ENCODE measurements at places on chromosomes 1 and 21.
A peak's percentile ranks its signal among the peaks of the same experiment; 100 is the strongest.

DNA sequence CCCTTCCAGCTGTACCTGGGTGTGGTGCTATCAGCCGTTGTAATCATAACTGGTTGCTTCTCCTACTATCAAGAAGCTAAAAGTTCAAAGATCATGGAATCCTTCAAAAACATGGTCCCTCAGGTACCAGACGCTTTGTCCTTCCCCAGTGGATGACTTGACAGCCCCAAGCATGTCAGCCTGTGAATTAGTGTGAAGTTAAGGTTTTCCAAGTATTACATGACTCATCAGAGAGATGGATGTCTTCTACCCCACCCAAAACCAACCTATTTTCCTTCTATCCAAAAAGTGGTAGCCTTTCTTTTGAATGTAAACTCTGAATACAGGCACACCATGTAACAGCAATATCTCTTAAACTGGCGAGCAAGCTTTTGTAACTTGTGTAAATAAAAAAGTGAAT lies 15.1 kb downstream of the ATP1A1 start:
- H3K27ac ChIP-seq = peak overlapping the region; percentile 61
- no peaks in the 10 kb centered on the region for H3K27me3 ChIP-seq
- H3K4me3 ChIP-seq = no peak overlapping the region
- peaks cover 82% of the 10 kb centered on the region for H3K36me3 ChIP-seq
- DNase-seq = no peak

DNA sequence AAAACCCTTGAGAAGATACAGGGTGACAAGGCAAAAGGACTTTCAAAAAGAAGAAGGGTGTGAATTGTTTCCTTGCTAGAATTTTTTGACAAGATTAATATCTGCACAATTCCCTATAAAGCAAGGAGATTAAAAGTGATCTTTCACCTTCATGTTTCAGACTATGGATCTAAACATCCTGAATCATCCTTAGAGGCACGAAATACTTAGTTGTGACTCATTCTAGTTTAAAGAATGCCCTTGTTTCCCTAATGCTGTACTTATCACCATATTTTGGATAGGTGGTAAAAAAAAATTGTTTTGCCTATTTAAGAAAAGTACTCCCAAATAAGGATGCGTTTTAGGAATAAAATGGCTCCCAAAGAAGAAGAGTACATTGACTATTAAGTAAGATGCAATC lies 415.1 kb downstream of the LRRIQ3 start:
- no peaks in the 10 kb centered on the region for H3K36me3 ChIP-seq
- H3K4me1 ChIP-seq = no peaks in the 10 kb centered on the region
- no peak for DNase-seq
- no peak overlapping the region for H3K4me3 ChIP-seq

- no peak overlapping the region for H3K4me3 ChIP-seq
- H3K4me1 ChIP-seq = peaks cover 39% of the 10 kb centered on the region
- peak overlapping the region; percentile 65 for H3K27ac ChIP-seq
These were observed 5.0 kb upstream of the PPP1R15B start for GRCh38 chr1:204416589-204417073.

GRCh38 chr1:76053021-76053420 lies 21.5 kb upstream of the ST6GALNAC3 start:
- peaks cover 12% of the 10 kb centered on the region for H3K27me3 ChIP-seq
- H3K4me3 ChIP-seq = no peak overlapping the region
- peak; percentile 10 for DNase-seq
- no peak overlapping the region for H3K27ac ChIP-seq
- no peaks in the 10 kb centered on the region for H3K4me1 ChIP-seq

GRCh38 chr1:80542231-80542630 lies 1258.5 kb upstream of the ADGRL2 start:
- H3K36me3 ChIP-seq = no peaks in the 10 kb centered on the region
- no peak overlapping the region for H3K27ac ChIP-seq
- no peak for DNase-seq

- no peaks in the 10 kb centered on the region for H3K27me3 ChIP-seq
- H3K27ac ChIP-seq = no peak overlapping the region
- peaks cover 53% of the 10 kb centered on the region for H3K4me1 ChIP-seq
- no peak for DNase-seq
- H3K36me3 ChIP-seq = peaks cover 47% of the 10 kb centered on the region
These were observed 13.4 kb downstream of the TMEM63A start for GRCh38 chr1:225868631-225869330.

DNA sequence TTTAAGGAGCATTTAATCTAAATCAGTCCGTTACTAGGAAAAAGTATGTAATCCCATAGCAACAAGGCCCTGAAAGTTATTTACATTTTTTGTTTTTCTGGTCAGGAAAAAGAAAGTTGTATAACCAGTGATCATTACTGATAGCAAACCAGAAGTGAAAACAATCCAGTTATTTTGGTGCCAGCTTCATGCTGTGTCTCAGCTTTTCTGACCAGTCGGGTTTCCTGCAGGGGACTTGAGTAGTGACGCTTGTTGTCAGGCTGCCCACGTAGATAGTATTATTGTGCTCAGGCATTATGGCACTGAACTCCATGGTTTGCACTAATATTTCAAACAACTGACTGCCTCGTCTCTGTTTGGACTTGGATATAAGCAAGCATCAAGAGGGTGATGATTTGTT lies 55.2 kb downstream of the SASS6 start:
- no peak for DNase-seq
- H3K36me3 ChIP-seq = peaks cover 47% of the 10 kb centered on the region
- H3K4me3 ChIP-seq = no peak overlapping the region
- H3K4me1 ChIP-seq = peaks cover 7% of the 10 kb centered on the region

GRCh38 chr21:14545906-14546480 lies at the start of gene SAMSN1:
SAMSN1 (minus strand) TSS chr21:14546315; CDS start chr21:14546261, 54 bp downstream.
- peaks cover 11% of the 10 kb centered on the region for H3K36me3 ChIP-seq
- DNase-seq = peak; percentile 82
- peak within 1 kb of the TSS; percentile 89 for H3K27ac ChIP-seq
- no peaks in the 10 kb centered on the region for H3K27me3 ChIP-seq
- peak within 1 kb of the TSS; percentile 83 for H3K4me3 ChIP-seq

DNA sequence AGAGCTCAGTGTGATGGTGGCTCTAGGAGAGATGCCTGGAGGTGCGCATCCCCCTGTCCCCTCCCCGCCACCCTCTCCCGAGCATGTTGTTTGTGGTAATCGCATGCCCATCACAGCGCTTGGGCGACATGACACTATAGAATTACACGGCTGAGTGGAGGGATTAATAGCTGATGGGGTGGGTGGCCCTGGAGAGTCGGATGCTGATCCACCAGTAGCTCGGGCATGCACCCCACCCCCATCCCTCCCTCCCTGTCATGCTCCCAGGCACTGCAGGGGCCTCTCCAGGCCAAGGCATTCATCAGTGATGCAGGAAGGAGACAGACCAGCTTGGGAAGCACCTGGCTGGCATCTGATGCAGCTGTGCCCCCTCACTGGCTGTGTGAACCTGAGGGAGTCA lies 159.0 kb upstream of the IGSF21 start:
- H3K36me3 ChIP-seq = no peaks in the 10 kb centered on the region
- peaks cover 15% of the 10 kb centered on the region for H3K27me3 ChIP-seq
- DNase-seq = no peak

- no peak overlapping the region for H3K27ac ChIP-seq
- H3K36me3 ChIP-seq = no peaks in the 10 kb centered on the region
- no peak overlapping the region for H3K4me3 ChIP-seq
- no peaks in the 10 kb centered on the region for H3K27me3 ChIP-seq
These were observed 167.9 kb downstream of the ASTN1 start for GRCh38 chr1:176996456-176997090.

GRCh38 chr1:160610569-160611242 lies 31.4 kb upstream of the CD84 start:
- peaks cover 67% of the 10 kb centered on the region for H3K36me3 ChIP-seq
- H3K4me3 ChIP-seq = no peak overlapping the region
- DNase-seq = no peak
- H3K4me1 ChIP-seq = peaks cover 62% of the 10 kb centered on the region
- H3K27ac ChIP-seq = peak overlapping the region; percentile 58

GRCh38 chr1:176141449-176141848 lies 65.6 kb downstream of the COP1 start:
- no peak overlapping the region for H3K27ac ChIP-seq
- H3K4me3 ChIP-seq = no peak overlapping the region
- H3K36me3 ChIP-seq = peaks cover 57% of the 10 kb centered on the region
- H3K27me3 ChIP-seq = no peaks in the 10 kb centered on the region
- DNase-seq = no peak

- no peaks in the 10 kb centered on the region for H3K27me3 ChIP-seq
- peaks cover 8% of the 10 kb centered on the region for H3K4me1 ChIP-seq
- H3K27ac ChIP-seq = no peak overlapping the region
- no peak overlapping the region for H3K4me3 ChIP-seq
- H3K36me3 ChIP-seq = no peaks in the 10 kb centered on the region
These were observed 74.0 kb downstream of the NPHP4 start for GRCh38 chr1:5918275-5918649.

DNA sequence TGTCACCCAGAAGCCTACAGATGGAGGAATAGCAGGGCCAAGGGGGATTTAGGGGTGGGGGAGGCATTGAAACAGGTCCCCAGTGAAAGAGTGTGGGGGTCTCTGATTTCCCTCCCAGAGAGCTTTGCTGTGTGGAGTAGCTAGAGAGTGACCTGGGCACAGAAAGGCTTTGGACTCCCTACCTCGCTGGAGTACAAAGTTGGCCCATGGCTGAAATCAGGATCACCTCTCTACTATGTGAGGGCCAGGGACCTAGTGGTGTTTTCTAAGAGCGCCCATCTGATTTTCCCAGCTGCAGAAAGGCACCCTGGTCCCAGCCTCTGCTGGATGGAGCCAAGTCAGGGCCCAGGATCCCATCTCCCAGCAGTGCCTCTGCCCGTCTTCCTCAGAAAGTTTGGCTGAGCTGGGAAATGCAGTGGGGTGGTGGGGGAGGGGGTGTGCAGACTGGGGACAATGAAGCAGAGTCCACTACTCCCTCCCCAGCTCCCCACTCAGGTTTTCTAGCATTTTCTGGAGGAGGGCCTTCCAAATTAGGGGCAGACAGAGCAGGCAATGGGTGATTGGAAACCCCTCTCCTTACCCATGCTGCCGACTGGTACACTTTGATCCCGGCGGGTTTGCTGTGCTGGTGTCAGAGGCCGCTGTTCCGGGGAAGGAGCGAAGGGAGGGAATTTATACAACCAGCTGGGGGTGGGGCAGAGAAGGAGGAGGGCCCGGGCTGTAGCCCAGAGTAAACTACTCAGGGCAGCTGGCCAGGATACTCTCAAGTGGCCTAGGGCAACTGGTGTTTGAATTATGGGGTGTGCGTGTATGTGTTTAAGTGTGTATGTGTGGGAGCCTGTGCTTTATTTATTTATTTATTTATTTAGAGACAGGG lies at the start of gene SELENBP1:
Gene SELENBP1, minus strand, starts transcription at position 648 of the 877 bp plus-strand sequence. Its CDS starts 64 bp downstream, at position 584.
- H3K4me1 ChIP-seq = no peaks in the 10 kb centered on the region
- no peak within 1 kb of the TSS for H3K27ac ChIP-seq
- no peak for DNase-seq
- no peak within 1 kb of the TSS for H3K4me3 ChIP-seq

DNA sequence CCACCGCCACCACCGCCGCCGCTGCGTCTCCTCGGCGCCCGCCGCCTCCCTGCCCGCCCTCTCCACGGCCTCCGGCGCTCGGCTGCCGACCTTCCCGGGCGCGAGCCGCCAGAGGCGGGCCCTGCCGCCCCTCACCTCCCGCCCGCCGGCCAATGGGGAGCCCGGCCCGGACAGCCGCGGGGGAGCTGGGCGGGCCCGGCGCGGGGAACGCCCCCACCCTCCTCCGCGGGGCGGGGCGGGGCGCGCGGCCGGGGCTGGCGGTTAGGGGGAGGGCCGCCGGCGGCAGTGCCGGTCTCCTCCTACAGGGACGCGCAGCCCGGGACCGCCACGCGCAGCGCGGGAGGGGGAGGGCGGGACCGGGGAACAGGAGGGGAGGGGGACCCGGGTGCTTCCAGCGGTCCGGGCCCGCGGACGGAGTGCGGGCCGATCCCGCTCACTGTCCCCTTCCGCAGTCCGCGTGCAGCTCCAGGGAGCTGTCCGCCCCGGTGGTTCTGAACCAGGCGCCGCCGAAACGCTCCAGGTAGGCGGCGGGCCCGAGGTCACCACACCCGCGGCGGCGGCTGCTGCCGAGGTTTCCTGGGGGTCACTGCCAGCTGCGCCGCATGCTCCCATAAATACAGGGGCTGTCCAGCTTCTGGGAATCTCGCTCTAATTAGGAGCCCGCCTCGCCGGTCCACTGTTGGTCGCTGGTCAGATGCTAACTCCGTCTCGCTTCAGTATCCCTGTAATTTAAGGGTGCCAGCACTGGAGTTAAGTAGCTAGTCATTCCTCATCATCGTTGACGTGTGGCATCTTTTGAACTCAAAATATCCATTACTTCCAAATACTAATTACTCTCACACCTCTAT lies at the start of gene PGBD5:
Gene PGBD5, minus strand, starts transcription at position 87 of the 848 bp plus-strand sequence. CDS start 404 bp downstream, outside the sequence.
- peaks cover 57% of the 10 kb centered on the region for H3K27me3 ChIP-seq
- peak; percentile 82 for DNase-seq
- H3K4me3 ChIP-seq = peak within 1 kb of the TSS; percentile 60
- H3K36me3 ChIP-seq = no peaks in the 10 kb centered on the region

GRCh38 chr1:183791319-183791718 lies 13.6 kb upstream of the RGL1 start:
- no peaks in the 10 kb centered on the region for H3K27me3 ChIP-seq
- no peaks in the 10 kb centered on the region for H3K36me3 ChIP-seq
- H3K4me1 ChIP-seq = no peaks in the 10 kb centered on the region
- DNase-seq = no peak
- H3K4me3 ChIP-seq = no peak overlapping the region
- H3K27ac ChIP-seq = no peak overlapping the region

- H3K27ac ChIP-seq = no peak overlapping the region
- H3K27me3 ChIP-seq = no peaks in the 10 kb centered on the region
- no peaks in the 10 kb centered on the region for H3K4me1 ChIP-seq
- DNase-seq = no peak
These were observed 39.9 kb downstream of the HNRNPR start for GRCh38 chr1:23304140-23304620.

GRCh38 chr1:87428367-87428766 lies 99.7 kb downstream of the LMO4 start:
- no peaks in the 10 kb centered on the region for H3K4me1 ChIP-seq
- H3K27ac ChIP-seq = no peak overlapping the region
- no peak for DNase-seq
- H3K4me3 ChIP-seq = no peak overlapping the region

Measured in activated CD4-positive, alpha-beta T cell treated with anti-CD3 and anti-CD28 coated beads for 36 hours (primary cell).